Stimulated activated CD8-positive, alpha-beta memory T cell treated with anti-CD3 and anti-CD28 coated beads, Interleukin-2, amount 100 ng/mL, for 1 hour (primary cell): ENCODE measurements at places on chromosomes 5 and 9.

- no peak for DNase-seq
These were observed 27.8 kb upstream of the CDH6 start for GRCh38 chr5:31165729-31166128.

- DNase-seq, result no peak
These were observed 98.5 kb downstream of the GABBR2 start for GRCh38 chr9:98610211-98610610.

DNA sequence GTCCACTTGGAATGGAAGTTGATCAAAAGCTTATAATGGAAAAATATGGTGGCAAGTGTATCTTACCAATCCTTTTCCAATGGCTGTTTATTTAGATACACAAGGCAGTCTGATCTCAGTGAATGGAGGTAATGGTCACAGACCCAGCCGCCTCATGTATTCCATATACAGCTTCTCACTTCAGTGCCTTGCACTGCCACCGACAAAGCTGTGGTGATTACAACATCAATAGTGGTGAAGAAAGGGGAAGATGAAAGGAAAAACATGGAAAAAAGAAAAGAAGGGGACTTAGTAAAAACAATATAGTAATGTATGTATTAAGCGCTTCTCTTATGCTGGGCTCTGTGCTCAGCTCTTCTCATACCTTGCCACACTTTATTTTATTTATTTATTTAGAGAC lies 297.3 kb upstream of the RASA1 start:
- no peak for DNase-seq

DNA sequence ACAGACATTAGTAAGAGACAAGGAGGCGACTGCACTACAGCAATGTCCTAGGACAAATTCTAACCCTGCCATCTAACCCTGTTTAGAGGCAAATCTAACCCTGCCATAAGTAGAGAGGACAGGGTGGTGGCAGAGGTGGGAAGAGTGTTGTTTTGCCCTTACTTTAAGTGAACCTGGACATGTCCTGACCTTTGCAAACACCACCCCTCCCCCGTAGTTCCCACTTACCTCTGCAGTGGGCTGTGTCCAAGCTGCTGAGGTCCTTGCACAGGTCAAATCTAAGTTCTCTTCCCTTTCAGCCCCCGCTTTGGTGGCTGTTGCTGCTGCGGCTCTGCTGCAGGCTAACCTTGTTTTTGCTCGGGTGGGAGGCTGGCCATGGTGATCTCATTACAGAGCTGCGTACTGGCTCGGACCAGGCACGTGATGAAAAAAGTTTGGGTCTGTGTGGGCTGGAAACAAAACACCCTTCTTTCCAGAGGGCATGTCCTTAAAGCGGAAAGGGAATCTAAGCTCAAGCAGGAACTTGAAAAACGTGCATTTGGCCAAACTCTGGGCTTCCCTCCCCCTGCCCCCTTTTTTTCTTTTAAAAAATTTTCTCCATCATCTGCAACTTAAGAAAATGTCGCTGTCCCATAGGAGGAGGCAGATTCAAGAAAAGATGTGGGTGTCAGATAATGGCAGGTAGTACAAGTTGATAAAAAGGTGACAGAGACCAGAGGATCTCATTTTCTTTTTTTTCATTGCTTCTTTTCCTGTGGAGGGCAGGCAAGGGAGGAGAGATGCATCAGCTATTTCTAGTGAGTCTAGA lies at the start of gene FAXDC2:
Gene FAXDC2 (minus strand): TSS at position 349 of the 808 bp plus-strand sequence. CDS start 12,425 bp downstream, outside the sequence.
- no peak for DNase-seq

DNA sequence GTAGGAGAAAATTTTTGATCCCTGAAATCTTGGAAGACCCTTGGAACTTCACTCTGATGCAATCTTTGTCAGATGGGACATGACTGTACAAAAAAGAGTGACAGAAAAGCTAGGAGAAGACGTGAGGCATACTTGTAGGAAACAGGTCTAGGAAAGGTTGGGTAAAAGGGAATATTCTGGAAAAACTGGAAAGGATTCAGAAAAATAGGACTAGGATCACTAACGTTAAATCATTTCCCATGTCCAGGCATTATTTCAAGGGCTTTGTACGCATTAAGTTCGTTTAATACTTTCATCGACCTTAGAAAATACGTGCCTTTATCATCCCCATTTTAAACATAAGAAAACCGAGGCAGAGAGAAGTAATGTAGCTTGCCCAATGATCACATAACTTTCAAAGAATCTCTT lies 2.9 kb downstream of the ALDH1A1 start:
- DNase-seq, result no peak

DNA sequence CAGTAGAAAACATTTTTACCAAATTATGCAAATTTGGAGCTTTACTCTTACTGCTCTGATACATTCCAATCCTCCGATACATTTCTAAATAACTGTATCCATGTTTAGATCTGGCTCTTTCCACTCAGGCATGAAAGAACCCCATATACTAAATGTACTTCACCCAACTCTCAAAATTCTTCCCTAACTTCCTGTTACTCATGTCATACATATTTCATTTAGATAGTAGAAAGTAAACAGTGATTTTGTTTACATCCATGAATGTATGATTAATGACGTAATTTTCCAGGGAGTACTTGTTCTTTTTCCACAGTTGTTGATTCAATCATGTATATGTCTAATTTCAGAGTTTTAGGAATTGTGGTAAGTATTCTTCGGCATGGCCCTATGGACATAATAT lies 1426.5 kb upstream of the C9orf72 start:
- DNase-seq, result no peak

DNA sequence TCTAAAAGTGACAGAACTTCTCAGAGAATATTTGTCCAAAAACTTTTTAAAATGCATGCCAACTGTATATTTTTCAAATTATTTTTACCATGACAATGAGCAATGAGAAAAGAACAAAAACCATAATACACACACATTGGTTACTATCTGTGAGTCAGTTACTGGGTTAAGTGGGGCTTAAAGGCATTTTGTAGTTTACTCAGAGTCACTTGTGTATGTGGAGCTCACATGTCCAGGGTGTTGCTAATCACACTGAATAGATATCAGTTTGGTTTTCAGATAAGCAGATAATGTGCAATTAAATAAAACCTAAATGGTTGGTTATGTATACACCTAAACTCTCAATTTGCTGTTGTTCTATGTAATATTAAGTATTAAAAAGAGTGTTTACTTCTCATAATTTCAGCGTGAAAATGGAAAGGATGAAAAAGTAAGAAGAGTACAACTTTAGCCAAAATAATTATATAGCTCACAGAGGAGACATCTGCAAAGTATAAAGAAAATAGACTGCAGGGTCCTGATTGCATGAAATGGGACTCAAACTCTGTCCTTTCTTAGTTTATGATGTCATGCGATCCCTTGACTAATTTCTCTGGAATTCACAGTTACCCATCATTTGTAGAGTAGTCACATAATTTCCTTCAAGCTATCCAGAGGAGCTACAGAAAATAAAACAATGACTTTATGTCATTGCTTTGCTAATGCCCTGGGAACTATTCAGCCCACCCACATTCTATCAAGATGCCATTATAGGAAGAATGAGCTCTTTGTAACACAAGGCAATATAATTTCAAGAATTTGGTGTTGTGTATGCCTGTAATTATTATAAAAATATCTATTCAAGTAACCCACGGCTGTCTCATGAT lies 388.0 kb upstream of the ZNF608 start:
- DNase-seq, result no peak

DNA sequence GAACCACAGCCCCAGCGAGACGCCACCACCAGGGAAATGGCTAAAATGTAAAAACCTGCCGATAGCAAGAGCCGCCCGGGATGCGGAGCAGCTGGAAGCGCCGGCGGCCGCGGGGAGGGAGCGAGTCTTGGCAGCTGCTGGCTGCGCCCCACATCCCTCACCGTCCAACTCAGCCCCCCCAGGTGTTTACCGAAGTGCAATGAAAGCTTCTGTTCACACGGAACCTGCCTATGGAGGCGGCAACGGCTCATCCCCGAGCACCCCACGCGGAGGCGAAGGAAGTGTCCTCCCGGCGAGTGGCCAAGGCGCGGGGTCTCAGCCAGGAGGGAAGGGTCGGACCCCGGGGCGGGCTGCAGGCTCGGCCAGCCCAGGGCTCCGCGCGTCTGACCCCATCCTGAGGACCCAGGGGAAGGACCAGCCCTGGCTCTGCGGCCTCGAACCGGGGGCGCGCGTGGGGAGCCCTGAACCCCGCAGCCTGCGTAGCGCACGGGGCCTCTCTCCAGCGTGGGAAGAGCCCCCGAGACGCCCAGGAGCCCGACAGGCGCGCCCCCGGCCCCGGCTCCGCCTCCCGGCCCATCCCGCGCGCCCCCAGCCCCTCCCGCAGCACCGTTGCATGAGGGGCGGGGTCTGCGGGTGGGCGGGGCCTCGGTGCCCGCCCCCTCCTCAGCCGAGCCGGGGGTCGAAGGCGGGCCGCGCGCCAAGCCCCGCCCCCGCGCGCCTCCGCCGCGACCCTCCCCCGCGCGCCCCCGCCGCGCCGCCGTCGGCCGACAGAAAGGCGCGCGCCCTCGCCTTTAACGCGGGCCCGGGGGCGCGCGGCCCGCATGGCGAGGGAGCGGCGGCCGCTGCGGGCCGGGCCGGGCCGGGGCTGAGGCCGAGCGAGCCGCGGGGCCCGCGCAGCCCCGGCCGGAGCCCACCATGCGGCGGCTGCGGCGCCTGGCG lies at the start of gene DIPK1B:
Gene DIPK1B (plus strand): TSS at position 822 of the 939 bp plus-strand sequence. CDS start 94 bp downstream, at position 916.
- no peak for DNase-seq

DNA sequence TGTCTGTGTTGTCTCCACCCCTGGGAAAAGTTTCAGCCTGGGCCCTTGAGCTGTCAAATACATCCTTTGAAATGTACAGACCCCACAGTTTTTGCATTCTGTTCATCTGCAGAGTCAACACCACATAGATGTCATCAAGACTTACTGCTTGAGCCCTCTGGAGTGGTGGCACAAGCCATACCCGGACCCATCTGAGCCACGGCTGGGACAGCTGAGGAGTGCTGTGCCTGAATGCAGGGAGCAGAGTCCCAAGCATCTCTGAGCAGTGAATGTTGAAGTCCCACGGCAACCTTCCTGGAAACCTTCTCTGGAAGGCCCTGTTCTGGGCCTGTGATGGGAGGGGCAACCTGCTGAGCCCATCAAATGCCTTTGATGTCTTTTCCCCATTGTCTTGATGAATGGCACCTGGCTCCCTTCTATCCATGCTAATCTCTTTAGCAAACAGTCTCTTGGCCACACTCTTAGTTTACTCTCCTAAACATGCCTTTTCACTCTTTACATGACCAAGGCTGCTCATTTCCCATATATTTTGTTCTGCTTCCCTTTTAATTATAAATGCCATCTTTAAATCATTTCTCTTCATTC lies 92.5 kb downstream of the ATPSCKMT start:
- DNase-seq, result no peak

DNA sequence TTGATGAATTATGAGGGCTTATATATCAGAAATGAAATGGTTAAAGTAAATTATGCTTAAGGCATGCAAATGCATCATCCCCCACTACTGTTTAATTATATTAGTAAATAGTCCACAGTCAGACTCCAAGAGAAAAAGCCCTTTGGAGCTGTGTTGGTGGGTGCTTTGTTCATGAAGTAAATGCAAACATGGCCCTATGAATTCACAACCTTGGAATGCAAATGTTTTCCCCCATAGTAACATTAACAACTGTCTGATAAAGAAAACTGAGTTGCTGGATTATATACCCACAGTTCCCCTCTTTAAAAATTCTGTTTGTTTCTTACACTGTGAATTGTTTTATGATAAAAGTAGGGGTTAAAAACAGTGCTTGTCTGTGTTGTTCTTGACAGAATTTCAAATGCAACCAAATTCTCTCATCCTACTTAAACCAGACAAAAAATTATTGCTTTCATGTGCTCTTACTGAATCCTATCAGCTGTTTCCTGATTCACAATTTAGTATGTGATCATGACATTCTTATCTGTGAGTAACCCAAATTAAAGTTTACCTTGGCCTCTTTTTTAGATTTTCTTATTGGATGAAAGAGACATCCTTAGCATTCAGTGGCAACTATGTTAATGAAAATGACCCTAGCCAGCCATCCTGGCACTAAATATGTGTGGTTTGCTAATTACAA lies 48.5 kb upstream of the SNCAIP start:
- no peak for DNase-seq

GRCh38 chr9:93255494-93255867 lies 71.5 kb downstream of the WNK2 start:
- DNase-seq, result no peak

DNA sequence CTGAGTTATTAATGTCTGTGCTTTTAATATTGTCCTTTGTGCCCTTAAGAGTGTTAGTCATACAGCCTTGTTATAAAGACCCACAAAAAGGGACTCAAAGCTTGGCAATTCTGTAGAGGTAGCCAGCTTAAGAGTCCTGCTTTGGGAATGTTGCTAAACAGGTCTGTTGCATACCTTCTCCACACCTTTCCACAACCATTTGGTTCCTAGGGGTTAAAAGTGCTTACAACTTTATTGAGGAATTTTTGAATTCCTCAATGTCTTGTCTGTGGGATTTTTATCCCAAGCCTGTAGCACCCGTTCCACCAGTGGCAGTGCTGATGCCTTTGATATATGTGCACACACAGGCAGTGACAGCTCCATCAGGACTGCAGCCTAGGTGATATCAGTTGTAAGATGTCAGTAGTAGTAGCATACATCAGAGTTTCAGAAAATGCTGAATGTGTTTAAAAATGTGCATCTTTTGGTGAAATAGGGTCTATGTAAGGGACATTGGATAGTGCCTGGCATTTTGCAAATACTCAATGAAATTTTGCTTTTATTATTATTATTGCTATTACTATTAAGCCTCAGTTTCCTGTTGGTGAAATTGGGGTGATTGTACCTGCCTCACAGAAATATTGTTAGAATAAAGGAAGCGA lies 68.5 kb downstream of the WWC1 start:
- no peak for DNase-seq

DNA sequence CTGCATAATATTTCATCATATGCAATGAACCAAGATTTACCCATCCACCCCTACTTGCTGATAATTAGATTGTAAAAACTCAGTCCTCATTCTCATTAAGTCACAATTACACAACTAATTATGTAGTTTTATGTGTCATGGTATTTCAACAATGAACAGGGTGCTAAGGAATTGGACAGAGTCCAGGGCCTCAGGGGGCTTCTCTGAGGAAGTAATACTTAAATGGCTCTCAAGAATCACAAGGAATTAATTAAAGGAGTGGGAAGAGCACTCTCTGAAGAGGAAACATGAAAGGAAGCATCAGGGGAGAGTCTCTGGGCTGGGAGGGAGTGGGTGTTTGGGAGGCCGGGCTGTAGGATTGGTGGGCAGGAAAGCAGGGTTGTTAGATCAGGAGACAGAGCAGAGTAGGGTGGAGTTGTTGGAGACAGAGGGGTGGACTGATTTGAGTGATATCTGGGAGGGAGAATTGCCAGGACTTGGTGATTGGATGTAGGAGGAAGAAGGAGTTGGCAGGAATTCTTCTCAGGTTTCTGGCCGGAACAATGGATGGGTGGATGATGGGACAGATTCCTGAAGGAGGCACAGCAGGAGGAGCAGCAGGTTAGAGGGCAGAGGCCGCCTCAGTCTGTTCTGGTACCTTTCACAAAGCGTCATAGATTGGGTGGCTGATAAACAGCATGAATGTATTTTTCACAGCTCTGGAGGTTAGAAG lies 23.0 kb upstream of the NSG2 start:
- DNase-seq, result no peak

GRCh38 chr5:123605822-123606221 lies 93.8 kb downstream of the CSNK1G3 start:
- DNase-seq, result no peak
